ENCODE measurements at places on chromosomes 6 and 20.

DNA sequence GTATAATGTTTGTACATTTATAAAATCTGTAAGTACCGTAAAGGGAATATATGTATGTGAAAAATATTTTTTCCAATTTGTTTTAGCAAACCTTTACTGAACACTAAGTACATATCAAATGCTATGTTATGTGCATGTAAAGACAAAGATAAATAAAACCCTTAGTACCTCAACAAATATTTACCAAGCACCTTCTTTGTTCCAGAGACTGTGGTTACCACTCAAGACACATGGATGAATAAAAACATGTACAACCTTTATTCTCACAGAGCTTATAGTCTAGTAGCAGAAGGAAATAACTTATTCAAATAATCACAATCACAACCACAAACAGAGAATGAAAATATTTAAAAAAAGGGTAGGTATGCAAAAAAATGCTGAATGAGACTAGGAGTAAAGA lies 17.5 kb downstream of the TMX4 start:
- DNase-seq = no peak

DNA sequence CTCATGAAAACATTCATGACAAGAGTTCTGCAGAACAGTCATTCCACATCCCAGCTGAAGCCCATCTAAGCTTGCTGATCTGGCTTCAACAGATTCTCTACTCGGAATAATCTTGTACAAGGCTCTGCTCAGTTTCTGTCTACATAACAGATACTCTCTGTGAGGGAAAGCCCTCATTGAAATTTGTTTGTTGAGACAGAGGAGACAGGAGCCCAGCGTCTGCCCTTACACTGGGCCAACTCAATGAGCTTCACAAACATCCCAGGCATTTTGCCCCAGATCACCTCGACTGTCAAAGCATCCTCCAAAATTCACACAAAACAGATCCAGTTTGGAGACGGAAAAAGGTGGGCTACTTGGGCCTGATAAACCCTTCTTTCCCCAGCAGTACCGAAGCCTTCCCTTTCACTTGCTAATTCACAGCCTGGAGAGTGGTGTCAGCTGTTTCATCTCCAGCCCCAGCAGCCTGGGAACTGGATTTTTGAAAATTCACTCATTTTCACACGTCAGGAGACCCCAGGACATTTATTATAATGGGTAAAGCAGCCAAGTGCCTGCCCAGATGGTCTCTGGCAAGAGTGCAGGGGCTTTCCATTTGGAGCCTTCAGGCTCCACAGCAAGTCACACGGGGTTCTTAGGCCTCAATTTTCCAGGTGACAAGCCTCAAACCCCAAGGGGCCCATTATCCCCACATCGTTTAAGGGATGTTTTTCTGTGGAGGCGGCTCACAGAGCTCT lies 7.3 kb downstream of the CCDC167 start:
- DNase-seq = no peak

- DNase-seq = no peak
Observed at GRCh38 chr20:36035745-36036144, 67.4 kb downstream of the CNBD2 start.

DNA sequence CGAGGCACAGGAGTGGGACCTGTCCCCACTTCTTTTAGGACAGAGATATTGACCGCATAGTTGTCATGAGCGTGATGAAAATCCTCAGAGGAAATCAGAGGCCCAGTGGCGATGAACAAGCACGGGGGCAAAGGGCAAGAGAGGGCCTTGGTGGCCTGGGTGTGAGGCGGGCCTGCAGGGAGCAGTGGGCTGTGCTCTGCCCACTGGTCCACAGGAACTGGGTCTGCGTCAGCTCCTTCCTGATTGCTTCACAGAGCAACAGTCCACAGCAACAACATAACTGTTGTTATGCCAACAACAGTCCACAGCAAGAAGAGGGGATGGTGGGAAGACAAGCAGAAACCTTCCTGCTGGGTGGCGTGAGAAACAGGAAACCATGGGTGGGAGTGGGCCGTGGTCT lies 335.6 kb downstream of the ZFAND3 start:
- no peak for DNase-seq
